ENCODE measurements at places on chromosomes 5 and 9.

GRCh38 chr9:11618241-11618805 is 1005.5 kb upstream of the PTPRD start:
- DNase-seq: no peak

DNA sequence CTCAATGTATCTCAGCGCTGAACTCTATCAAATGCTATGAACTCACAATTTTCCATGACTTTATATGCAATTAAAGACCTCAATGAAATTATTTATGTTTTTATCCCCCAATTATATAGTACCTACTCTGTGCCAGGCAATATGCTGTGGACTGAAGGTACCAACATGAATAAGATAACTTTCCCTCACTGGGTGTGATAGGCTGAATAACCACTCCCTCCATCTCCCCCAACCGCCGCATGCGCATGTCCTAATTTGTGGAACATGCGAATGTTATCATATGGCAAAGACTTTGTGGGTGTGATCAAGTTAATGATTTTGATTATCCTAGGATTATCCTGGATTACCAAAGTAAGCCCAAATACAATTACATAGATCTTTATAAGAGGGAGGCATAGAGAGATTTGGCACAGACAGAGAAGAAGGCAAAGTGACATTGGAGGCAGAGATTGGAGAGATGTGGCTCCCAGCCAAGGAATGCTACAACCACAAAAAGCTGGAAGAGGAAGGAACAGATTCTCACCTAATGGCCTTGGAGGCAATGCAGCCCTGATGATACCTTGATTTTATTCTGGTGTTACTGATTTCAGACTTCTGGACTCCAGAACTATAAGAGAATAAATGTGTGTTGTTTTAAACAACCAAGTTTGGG is 149.1 kb upstream of the VCAN start:
- DNase-seq: no peak

- no peak for DNase-seq
Observed at GRCh38 chr5:36662291-36662851, 56.0 kb downstream of the SLC1A3 start.

DNA sequence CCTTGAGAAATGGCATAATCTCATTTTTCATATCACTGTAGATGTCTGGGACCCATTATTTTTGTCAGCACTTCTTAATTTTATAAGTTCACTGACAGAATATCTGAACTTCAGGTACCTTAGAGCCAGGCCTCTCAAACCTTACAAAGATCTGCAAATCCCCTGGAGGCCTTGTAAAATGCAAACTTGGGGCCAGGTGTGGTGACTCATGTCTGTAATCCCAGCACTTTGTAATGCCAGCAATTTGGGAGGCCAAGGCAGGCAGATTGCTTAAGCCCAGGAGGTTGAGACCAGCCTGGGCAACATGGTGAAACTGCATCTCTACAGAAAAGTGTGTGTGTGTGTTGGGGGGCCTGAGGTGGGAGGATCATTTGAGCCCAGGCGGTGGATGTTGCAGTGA is 30.8 kb downstream of the RASGRF2 start:
- no peak for DNase-seq

- DNase-seq: no peak
Observed at GRCh38 chr5:31193591-31194467, at the start of gene CDH6. CDH6 (plus strand) TSS chr5:31193686; CDS start chr5:31267474, 73,788 bp downstream.

- no peak for DNase-seq
Observed at GRCh38 chr5:53191548-53192165, 82.1 kb upstream of the MOCS2 start.

DNA sequence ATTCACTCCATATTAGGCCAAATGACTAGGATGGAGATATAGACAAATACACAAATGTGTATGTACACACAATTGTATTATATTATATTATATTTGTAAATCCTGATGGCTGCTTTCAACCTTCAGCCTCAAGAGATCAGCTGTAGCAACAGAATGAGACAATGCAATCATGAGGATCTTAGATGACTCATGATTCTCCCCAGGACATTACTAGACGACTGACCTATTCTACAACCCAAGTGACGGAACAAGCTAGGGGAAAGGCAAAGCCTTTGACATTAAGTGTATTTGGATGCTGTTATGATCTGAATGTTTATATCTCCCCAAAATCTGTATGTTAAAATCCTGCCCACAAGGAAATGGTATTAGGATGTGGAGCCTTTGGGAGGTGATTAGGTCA is 66.5 kb downstream of the COX7C start:
- DNase-seq: no peak

DNA sequence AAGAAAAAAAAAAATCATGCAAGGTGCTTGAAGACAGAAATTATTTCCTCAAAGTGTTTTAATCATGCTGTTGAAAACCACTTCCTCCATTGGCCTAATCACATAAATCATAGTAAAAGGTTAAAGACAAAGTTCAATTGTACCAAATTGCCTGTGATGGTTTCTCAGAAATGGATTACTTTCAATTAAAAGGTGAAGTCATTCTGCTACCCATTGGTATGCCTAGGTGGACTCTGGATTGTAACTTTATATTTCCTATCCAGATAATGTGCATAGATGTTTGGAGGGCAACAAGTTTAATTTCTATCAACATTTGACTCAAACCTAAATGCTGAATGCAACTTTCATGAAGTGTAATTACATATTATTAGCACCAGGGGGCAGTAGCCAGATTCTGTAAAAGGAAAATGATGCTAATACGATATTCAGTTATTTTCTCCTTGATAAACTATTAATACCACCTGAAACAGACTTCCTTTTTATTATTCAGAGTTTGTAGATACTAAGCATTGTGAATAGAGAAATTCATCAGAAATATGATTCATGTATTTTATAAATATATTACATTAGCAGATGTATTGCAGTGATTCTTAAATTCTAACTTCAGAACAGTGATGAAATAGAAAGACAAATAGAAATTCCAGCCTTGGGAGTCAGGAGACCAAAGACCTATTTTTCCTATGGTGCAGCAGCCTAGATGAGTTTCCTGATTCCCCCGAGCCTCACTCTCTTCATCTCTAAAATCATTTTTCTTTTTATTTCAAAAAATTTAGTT is 148.2 kb downstream of the CAAP1 start:
- no peak for DNase-seq

- DNase-seq: no peak
Observed at GRCh38 chr9:16314476-16314875, 556.0 kb downstream of the BNC2 start.

- no peak for DNase-seq
Observed at GRCh38 chr9:16611001-16611400, 259.5 kb downstream of the BNC2 start.

- DNase-seq: no peak
Observed at GRCh38 chr5:164224772-164225171, 719.4 kb downstream of the MAT2B start.

GRCh38 chr5:136907371-136907770 is 542.0 kb upstream of the TRPC7 start:
- DNase-seq: no peak

DNA sequence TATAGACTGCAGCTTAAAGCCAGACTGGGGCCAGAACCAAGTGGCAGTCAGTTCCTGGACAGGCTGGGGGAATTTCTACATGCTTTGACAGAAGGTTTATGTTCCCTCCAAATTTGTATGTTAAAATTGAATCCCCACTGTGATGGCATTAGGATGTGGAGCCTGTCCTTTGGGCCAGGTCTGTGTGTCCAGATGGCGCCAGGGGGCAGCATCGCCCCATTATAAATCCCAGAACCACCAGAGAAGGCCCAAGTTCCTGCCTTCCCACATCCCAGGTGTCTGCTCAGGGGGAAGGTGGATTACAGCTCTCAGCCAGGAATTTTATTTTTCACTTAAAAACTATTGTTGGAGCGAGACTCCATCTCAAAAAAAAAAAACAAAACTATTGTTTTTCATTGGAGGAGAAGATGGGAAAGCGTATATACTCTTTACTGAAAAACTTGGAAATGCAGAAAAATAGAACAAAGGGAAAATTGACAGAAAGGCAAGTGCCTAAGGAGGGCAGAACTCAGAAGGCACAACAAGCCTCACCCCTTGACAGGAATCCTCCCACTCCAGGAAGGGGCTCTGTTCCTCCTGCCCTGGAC is 5.0 kb downstream of the IL3 start:
- no peak for DNase-seq

GRCh38 chr9:134264169-134264568 is 62.1 kb upstream of the RXRA start:
- DNase-seq: no peak

DNA sequence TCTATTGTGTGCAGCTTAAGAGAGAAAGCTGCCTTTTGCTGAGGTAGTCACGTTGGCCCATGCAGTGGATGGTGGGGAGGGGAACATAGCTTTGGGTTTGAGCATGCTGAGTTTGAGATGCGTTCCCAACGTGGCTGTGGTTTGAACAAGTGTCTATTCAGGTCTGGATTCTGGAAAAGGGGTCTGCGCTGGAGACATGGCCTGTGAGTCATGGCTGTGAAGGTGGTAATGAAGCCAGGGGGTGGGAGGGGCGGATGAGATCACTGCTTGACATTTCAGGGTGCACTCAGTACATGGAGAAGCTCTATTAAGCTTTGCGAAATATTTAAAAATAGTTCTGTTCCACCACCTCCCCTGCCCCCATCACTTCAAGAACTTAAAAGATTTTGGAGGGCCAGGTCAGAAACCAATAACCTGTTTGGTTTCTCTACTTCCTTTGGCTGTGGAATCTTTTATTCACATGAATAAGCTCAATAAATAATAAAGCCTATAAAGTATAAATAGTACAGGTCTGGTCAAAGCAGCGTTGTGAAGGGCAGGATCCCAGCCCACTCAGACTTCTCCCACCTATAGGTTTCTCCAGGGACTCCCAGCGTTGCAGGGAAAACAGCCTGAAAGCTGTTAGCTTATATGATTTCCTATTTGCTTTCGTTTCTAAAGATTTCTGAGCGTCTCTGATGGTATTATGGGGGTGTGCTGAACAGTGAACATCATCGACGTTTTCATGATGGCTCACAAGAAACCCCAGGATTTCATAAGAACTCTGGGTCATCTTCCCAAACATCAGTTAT is 189.9 kb downstream of the NSG2 start:
- no peak for DNase-seq

GRCh38 chr5:59275510-59276324 is 617.8 kb downstream of the PDE4D start:
- no peak for DNase-seq

DNA sequence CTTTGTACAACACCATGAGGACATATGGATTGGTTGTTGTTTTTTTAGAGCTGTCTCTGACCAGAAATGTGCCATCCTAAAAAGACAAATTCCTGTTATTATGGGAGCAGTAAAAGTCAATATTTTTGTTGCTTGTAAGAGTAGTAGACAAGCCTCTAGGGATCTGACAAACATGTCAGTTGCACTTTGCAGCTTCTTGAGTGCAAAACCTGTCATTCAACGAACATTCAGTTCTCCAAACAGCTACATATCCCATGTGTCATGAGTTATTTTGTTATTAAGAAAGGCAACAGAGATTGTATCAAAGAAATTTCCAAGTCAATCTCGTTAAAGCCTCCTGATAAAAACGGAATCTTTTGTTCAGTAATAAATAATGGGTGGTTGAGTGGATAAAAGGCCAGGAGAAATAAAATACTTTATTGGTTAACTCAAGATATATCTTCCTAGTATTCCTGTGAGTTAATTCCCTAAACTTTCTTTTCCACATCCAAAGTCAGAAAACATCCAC is 18.1 kb downstream of the C5orf58 start:
- no peak for DNase-seq

DNA sequence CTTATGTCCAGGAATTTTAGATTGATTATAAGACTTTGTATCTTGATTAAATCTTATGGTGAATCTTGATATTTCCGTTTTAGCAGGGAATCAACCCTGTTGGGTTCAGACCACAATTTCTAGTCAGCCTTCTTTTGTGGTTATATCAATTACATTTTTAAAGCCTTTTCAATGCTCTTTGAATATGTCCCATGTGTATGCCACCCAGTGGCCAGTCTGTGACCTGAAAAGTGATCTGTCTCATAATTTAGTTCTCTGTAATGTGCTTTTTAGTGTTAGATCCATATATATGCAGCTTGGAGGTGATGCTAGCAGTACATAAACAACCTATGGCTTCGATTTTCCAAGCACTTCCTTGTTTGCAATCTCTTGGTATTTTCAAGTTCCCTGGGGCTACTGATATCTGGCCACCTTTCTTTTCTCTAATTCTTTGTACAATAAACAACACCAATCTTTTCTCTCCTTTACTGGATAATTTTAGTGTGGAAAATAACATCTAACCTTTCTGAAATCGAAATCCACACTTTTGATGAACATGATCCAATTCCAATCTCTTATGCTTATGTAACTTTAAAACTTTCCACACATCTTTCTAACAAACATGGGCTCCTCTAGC is 28.8 kb downstream of the PDE8B start:
- DNase-seq: no peak

GRCh38 chr9:79708541-79708940 is 136.8 kb downstream of the TLE4 start:
- no peak for DNase-seq

GRCh38 chr5:159478950-159479349 is 148.7 kb upstream of the IL12B start:
- no peak for DNase-seq

- no peak for DNase-seq
Observed at GRCh38 chr9:107836300-107836699, 346.7 kb upstream of the KLF4 start.

DNA sequence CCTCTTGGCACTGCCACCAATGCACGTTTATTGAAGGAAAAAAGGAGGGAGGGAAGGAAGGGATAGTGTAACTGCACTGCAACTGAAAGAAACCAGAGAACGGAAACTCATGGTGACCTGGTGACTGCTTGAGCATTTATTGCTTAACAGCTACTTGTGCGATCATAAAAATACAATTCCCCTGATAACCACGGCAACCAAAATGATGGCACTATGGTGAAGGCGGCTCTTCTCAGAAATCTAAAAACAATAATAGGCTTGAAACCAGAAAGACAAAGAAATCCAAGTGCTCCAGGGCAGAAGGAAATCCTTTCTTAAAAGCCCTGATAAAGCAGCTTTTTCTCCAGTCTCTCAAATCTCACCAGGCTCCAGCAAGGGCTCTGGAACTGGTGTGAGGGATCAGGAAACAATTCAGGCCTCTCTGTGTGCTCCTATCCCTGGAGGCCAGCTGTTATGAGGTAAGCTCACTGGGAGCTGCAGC is 1.9 kb downstream of the FBXO10 start:
- no peak for DNase-seq

- no peak for DNase-seq
Observed at GRCh38 chr5:167305591-167306213, 985.7 kb upstream of the WWC1 start.
